ENCODE measurements at places on chromosomes 11 and 22.

GRCh38 chr11:86632499-86633269 lies 39.7 kb downstream of the ME3 start:
- DNase-seq, result no peak

- no peak for DNase-seq
Measured at GRCh38 chr11:103659206-103659618, 377.2 kb upstream of the DDI1 start.

- no peak for DNase-seq
Measured at GRCh38 chr22:23509571-23510302, 70.4 kb downstream of the IGLL1 start.

DNA sequence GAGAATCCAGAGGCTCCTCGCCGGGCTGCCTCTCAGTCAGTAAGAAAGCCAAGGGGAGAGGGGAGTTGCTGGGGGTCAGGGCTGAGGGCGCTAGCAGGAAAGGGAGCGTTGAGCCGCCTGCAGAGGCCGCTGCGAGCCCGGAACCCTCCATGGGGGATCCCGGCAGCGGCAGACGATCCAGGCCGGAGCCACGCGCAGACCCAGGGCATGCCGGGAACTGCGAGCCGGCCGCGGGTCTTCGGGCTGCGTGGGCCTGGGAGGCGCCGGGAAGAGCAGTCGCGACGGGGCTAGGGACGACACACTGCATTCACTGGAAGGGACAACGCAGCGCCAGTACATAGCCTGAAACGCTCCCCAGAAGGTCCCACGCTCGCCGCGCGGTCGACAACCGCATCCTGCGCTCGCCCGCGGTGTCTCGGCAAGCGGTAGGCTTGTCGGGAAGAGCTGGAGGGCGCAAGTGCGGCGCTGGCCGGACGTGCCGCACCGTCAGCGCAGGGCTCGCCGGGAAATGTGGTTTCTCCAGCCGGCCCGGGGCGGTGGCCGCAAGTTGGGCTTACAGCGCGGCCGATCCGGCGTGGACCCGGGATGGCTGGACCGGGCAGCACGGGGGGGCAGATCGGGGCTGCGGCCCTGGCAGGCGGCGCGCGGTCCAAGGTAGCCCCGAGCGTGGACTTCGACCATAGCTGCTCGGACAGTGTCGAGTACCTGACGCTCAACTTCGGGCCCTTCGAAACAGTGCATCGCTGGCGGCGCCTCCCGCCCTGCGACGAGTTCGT lies at the start of gene LZTR1:
TSS of gene LZTR1 (plus strand) at position 511 of the 776 bp plus-strand sequence. CDS start at position 586, 75 bp downstream.
- peak; percentile 77 for DNase-seq

- DNase-seq, result no peak
Measured at GRCh38 chr22:33789690-33790253, 130.5 kb downstream of the LARGE1 start.

- DNase-seq, result no peak
Measured at GRCh38 chr22:46240073-46240472, 10.0 kb downstream of the CDPF1 start.

DNA sequence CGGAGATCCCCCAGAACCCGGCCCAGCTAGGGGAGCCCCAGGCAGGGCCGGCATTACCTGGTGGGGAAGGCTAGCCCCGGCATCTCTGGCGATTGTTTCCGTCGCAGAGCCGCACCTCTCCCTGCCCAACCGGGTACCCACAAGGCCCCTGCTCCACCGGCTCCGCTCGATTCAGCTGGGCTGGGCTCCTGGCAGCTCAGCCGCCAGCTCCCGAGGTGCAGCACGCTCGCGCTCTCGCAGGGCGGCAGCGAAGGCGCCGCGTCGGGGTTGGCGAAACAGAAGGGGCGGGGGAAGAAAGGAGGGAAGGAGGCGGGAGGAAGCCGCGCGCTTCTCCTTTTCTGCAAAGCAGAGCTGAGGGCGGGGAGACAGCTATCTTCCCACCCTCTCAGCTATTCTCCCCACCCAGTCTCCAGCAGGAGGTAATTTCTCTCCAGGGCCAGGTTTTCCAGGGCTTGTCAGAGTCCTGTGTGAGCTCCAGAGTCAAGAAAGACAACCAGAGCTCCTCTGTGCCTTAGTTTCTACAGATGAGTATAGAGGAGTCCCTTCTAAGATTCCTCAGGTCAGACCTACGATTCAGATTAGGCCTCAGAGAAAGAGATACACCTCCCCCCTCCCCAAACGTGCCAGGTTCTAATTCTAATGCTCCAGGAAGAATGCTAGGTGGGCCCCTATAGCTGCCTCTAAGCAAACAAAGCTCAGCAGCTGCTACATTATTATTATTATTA lies 62.0 kb downstream of the PAK1 start:
- peak; percentile 42 for DNase-seq

DNA sequence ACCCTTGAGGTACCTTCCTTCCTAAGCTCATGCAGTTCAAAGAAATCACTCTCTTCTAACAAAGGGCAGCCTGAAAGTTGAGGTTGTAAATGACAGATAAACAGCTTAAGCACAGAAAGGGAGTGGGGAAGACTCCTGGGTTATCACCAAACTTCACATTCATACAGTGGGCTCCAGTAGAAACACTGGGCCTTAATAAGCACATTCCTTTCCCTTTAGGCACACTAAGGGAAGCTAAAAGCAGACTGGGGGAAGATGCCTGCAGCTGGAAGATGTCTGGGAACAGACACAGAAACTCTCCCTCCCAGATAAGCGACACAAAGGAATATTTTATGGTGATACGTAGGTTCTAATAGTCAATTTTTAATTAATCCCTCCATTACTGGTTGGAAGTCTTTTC lies 350.3 kb upstream of the MPPED2 start:
- DNase-seq, result no peak

GRCh38 chr11:14898906-14899305 lies 6.9 kb upstream of the CYP2R1 start:
- DNase-seq, result no peak

- DNase-seq, result no peak
Measured at GRCh38 chr22:44550711-44551491, 52.9 kb upstream of the RTL6 start.

DNA sequence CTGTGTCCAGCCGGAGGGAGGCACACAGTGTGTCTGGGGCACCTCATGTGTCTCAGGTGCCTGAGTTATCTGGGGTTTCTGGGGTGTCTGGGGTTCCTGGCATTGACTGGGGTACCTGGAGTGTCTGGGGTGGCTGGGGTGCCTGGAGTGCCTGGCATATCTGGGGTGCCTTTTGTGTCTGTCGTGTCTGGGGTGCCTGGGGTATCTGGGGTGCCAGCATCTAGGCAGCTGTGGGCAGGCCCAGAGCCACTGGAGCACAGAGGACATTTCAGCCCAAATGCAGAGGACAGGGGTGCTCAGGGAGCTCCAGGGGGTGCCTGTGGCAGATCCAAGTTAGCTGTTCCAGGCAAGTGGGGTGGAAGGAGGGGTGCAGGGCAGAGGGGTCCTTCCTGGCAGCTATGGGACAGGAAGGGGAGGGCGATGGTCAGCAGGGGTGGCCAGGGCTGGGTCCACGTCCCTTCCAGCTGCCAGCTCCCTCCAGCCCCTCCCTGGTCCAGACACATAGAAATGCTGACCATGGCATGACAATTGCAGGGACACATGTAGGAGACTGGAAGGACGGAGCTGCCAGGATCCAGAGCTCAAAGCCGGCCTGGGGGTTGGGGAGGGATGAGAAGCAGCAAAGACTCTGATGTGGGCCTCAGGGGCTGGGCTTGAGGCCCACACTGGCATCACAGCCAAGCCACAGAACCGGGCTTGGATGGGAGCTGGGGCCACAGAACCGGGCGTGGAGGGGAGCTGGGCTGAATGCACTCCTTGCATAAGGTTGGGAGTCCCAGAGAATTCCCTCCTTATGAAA lies 133.0 kb downstream of the BRD1 start:
- no peak for DNase-seq

DNA sequence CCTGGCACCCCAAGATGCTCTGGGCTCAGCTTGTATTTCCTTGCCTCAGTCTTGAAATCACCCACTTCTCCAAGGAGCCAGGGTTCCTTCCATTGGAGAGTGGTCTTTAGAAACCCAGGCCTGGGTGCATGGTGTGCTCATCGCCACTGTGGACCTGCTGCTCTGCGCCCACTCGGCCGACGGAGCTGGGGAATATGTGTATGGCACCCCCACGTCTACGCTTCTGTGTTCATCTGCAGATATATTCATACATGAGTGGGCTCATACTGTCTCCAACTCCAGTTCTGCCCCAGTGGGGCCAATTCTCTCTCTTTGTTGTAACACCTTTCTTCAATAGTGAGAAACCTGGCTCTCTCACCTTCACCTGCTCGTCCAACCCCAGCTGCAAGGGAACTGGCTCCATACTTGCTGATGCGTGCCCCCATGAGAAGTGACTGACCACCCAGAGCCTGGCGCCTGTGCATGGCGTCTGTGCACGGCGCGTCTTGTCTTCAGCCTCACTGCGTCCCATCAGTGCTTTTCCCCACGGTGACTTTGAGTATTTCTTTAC lies 39.8 kb downstream of the KCNQ1 start:
- DNase-seq, result no peak

DNA sequence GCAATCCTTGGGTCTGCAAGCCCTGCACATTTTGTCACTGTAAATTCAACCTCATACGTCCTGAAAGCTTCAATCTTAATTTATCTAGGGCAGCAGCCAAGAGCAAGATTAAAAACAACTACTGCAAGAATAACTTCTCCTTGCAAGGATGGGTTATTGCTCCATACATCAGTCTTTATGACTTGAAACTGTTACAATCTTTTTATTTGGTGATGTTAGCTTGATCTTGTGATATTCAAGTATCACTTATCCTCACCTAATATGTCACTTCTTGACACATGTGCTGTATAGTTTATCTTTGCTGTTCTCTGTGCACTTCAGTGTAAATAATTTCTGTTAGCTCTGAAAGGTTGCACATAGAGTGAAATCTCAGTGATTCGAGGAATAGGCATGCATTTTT lies 14.7 kb upstream of the APLP2 start:
- DNase-seq, result no peak

GRCh38 chr11:79626135-79627075 lies 185.6 kb upstream of the TENM4 start:
- no peak for DNase-seq

DNA sequence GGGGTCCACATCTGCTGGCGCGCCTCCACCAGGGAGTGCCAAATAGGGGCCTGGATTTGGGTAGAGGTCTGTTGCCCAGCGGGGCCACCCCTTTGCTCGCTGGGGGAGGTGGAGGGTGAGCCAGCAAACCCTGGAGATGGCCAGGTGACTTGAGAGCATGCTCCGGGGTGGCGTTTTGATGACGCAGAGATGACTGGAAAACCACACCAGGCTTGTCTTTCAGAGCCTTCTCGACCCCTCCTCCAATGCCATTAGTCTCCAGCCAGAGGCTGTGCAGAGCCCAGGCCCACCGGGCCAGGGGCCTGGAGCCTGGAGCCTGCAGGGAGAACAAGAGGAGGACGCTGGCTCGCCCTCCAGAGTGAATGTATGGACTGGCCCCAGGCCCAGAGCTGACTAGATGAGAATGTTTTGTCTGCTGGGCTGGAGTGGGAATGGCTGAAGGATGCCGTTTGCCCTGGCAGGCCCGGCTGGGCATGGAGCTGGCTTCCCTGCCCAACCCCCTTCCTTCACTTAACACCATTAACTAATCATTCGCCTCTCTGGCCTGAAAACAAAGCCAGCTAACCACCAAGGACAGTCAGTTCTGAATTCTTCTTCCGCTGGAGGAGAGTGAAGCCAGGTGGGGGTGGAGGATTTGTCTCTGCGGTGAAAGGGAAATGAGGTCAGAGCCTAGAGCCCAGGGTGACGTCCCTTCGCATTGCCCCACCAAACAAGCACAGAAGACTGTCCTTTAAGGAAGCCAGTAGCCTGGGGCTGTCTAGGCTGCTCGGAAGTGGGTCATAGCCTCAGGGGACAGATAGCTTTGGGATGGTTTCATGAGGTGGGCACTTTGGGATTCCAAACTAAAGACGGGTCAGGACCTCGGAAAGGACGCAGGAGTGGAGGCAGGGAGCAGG lies 1.6 kb upstream of the MCAM start:
- DNase-seq, result no peak

- no peak for DNase-seq
Measured at GRCh38 chr22:39027717-39028116, 6.8 kb downstream of the APOBEC3D start.

DNA sequence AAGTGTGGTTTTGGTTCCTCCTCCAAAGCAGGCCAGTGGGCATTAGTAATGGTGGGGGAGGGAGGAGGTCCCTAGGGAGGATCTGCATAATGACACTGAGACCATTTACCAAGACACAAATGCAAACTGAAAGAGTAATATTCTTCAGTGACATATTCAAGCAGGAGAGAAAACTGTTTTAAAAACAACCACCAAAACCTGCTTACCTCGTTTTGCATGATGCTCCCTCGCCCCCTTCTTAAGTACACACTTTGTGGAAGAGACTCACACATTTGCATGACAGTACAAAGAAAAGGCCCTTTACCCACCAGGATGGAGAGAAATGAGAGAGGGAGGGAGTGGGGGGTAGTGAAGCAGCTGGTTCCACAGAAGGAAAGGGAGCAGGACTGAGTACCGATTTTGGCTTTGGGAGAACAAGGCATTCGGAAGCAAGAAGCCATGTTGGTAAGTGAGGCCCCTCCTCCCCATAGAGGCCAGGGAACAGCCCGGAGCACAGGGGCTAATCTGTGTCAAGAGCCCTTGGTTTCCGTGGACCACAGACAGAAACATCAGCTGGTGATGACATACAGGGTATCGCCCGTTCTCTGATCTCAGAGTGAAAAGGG lies 13.0 kb upstream of the OPCML start:
- DNase-seq, result no peak
